ENCODE measurements at places on chromosomes 12 and 14. TPM values are rescaled to one million over a fixed set of nuclear protein-coding genes. Genes with fewer than 3 reads are reported as not detected.

DNA sequence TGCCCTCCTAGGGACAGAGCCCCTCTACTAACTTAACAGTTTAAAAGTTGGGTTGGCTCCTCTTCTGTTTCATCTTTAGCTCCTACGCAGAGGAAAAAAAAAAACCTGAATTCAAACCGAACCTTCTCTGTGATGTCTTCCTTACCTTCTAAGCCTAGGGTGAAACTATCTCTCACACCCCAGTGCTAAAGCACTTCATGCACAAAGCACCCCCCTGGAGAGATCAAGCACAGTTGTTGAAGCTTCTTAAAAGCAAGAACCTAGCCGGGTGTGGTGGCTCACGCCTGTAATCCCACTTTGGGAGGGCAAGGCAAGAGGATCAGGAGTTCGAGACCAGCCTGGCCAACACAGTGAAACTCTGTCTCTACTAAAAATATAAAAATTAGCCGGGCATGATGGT, 37.6 kb downstream of the CORO1C start:
- H3K27ac ChIP-seq, result peak overlapping the region; percentile 90
- H3K4me3 ChIP-seq, result no peak overlapping the region
- DNase-seq, result no peak
- no peaks in the 10 kb centered on the region for H3K27me3 ChIP-seq
- H3K4me1 ChIP-seq, result peaks cover 88% of the 10 kb centered on the region

DNA sequence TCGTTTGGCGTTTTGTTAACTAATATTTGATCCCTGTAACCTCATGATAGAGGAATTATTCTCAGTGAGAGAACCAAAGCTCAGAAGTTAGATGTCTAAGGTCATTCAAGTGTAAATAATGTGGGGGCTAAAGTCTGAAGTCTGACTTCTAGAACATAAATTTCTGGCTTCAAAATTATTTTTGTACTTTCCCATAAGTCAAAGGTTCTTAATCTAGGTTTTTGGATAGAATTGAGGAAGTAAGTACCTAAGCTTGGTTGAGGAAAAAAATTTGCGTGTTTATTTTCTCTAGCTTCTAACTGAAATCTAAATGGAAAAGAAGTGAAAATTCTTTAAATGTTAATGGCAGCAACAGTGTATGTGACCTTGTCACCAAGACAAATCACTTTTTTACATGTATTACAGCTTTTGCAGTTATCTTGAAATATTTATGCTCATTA, 2.3 kb downstream of the LARP4 start:
- peak overlapping the region; percentile 96 for H3K27ac ChIP-seq
- DNase-seq, result no peak
- H3K4me1 ChIP-seq, result peaks cover 37% of the 10 kb centered on the region
- peak overlapping the region; percentile 93 for H3K4me3 ChIP-seq
- no peaks in the 10 kb centered on the region for H3K36me3 ChIP-seq
- H3K27me3 ChIP-seq, result no peaks in the 10 kb centered on the region

DNA sequence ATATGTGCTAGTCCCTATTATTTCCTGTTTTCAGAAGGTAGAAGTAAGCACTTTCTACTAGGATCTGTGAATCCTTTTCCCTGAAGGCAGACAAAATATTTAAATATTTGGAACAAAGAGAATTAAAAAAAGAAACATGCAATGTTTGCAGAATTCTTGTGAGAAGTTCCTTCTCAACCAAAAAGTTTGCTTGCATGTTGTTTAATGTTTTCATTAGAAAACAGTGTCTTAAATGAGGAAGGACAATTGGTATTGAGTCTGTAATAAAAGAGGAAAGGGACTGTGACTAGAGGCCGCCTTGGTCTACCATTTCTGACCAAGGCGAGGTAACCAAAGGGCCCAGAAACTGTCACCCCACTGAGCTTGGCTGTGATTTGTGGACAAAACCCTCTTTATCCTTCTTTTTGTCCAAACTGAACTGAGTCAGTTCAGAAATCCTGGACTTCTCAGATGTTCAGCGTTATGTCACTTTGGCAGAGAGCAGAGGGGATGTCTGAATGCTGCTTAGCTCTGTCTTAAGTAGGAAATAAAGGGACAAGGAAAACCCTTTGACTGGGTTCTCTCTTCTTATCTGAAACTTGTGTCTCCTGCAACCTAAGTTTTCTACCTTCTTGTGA, 129.8 kb upstream of the CPM start:
- H3K27me3 ChIP-seq, result no peaks in the 10 kb centered on the region
- no peaks in the 10 kb centered on the region for H3K36me3 ChIP-seq
- no peak for DNase-seq
- no peak overlapping the region for H3K27ac ChIP-seq
- H3K4me1 ChIP-seq, result no peaks in the 10 kb centered on the region

- peaks cover 68% of the 10 kb centered on the region for H3K4me1 ChIP-seq
- no peak for DNase-seq
- H3K36me3 ChIP-seq, result peaks cover 1% of the 10 kb centered on the region
These were observed 5.2 kb downstream of the FRS2 start for GRCh38 chr12:69475237-69475975.

DNA sequence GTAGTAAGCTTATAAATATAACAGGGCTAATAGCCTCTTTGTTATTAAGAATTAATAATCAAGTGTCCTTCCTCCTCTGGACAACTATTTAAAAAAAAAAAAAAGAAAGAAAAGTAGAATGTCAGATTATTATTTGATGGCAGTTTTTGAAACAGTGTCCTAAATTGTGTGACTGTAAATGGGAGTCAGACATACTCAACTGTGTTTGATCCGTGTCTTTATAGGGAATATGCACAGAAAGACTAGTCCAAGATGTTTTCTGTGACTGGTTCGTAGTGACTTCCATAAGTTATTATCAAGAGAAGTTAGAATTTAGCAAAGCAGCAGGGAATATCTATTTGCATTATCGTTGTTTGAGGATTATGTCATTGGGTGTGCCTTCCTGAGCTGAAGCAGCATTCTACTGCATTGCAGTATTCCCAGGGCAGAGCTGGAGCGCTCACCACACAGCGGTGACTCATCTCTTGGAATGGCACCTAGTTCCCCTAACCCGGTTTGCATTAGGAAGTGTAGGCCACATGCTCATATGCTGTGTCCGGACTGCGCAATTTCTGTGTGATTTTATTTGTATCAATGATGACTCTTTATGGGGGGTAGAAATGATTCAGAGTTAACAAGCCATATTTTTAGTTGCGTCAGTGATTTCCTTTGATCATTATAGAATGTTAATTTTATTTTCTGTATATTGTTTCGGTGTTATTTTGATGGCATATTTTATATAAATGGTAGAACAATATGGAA, 7.9 kb downstream of the DYNC1H1 start:
- H3K27me3 ChIP-seq, result no peaks in the 10 kb centered on the region
- peaks cover 67% of the 10 kb centered on the region for H3K4me1 ChIP-seq

GRCh38 chr12:85733984-85734383, 102.2 kb downstream of the RASSF9 start:
- no peaks in the 10 kb centered on the region for H3K4me1 ChIP-seq
- no peak for DNase-seq
- no peak overlapping the region for H3K27ac ChIP-seq
- H3K36me3 ChIP-seq, result no peaks in the 10 kb centered on the region
- peaks cover 2% of the 10 kb centered on the region for H3K27me3 ChIP-seq

DNA sequence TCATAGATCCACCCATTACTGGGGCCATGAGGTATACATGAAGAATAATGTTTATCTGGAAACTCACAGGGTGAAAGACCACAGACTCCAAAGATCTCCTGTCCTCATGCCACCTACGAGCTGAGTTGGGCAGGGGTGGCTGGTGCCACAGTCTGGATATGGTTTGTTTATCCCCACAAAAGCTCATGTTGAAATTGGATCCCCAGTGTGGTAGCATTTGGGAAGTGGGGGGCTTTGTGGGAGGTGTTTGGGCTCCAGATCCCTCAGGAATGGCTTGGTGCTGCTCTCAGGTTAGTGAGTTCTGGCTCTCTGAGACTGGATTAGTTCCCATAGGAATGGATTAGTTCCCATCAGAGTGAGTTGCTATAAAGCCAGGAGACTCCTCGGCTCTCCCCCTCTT, 192.3 kb upstream of the FSCB start:
- no peak overlapping the region for H3K27ac ChIP-seq
- H3K27me3 ChIP-seq, result no peaks in the 10 kb centered on the region
- no peak overlapping the region for H3K4me3 ChIP-seq
- no peaks in the 10 kb centered on the region for H3K36me3 ChIP-seq
- no peak for DNase-seq
- H3K4me1 ChIP-seq, result no peaks in the 10 kb centered on the region

DNA sequence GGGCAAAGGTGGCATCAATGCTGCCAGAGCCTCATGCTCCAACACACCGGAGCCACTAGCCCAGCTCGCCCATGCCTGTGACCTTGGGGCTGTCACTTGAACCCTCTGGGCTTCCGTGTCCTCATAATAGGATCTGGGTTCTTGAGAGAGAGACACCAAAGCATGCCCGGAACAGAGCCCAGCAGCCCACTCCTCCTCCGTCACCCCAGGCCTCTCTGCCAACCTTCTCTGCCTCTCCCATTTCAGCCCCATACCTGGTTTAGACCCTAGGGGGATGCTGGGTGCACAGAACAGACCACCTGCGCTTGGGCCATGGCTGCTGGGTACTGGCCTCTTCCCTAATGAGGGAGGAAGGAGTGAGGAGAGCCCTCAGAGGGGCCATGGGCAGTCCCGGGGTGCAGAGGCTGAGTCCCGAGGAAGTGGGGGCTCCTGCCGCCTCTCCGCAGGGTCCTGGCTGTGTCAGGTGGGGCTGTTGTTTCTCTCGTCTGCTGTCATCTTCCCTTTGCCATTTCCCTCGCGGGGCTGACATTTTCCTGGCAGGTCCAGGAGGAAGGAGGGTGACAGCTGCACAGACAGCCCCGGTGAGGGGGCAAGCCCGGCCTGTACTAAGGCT, 172.4 kb upstream of the RTL1 start:
- H3K36me3 ChIP-seq, result no peaks in the 10 kb centered on the region
- H3K27me3 ChIP-seq, result no peaks in the 10 kb centered on the region
- peaks cover 52% of the 10 kb centered on the region for H3K4me1 ChIP-seq
- H3K4me3 ChIP-seq, result no peak overlapping the region
- H3K27ac ChIP-seq, result no peak overlapping the region

DNA sequence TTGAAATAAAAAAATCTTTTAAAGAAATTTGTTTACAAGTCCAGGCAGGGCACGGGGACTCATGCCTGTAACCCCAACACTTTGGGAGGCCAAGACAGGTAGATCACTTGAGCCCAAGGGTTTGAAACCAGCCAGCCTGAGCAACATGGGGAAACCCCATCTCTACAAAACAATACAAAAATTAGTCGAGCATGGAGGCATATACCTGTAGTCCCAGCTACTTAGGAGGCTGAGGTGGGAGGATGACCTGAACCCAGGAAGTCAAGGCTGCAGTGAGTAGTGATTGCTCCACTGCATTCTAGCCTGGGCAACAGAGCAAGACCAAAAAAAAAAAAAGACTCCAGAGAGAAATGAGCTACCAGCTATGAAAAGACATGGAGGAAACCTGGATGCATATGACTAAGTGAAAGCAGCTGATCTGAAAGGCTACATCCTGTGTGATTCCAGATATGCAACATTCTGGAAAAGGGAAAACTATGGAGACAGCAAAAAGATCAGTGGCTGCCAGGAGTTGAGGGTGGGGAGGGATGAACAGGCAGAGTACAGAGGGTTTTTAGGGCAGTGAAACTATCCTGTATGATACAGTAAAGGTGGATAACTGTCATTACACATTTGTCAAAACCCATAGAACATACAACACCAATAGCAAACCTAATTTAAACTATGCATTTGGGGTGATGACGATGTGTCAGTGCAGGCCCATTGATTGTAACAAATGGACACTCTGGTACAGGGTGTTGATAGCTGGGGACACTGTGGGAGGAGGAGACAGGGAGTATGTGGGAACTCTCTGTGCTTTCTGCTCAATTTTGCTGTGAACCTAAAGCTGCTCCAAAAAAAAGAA, 59.9 kb downstream of the PRKAB1 start:
- no peaks in the 10 kb centered on the region for H3K27me3 ChIP-seq
- H3K4me1 ChIP-seq, result no peaks in the 10 kb centered on the region
- no peaks in the 10 kb centered on the region for H3K36me3 ChIP-seq
- no peak overlapping the region for H3K4me3 ChIP-seq
- H3K27ac ChIP-seq, result no peak overlapping the region
- DNase-seq, result no peak

DNA sequence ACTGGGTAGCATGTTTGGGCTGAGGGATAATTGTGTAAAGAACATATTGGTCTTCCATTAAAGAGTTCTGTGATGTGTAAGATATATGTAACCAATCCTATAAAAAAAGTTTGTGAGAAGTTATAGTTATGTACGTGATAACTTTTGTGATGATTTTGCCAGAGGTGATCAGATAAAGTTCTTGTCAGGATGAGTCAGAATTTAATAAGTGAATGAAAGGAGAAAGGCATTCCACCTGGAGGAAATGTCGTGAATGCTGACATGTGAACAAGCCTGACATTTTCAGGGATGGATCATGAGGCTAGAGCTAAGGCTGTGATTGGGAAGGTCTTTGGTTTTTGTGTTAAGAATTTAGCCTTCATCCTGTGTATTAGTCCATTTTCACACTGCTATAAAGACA, 241.5 kb downstream of the SNAPC1 start:
- peaks cover 69% of the 10 kb centered on the region for H3K4me1 ChIP-seq
- DNase-seq, result no peak
- H3K36me3 ChIP-seq, result peaks cover 13% of the 10 kb centered on the region

DNA sequence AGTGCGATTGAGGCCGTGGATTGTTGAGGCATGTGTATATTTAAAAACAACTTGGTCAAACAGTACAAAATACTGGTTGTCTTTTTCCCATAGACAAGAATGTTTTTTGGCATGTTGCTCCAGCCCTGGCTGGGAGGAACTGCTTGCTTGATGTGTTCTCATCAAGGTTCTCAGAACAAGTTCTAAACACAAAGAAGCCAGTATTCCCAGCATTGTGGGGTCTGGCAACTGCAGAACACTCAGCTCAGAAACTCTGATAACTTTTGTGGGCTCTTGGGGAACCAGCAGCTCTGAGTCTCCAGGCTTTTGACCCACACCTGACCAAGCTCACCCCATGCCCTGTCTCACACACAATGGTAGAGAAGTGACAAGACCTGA, 27.1 kb upstream of the DICER1 start:
- no peaks in the 10 kb centered on the region for H3K27me3 ChIP-seq
- peaks cover 6% of the 10 kb centered on the region for H3K36me3 ChIP-seq
- no peak for DNase-seq
- no peak overlapping the region for H3K4me3 ChIP-seq
- H3K27ac ChIP-seq, result peak overlapping the region; percentile 64

CLEC1B gene
- total RNA-seq, result not detected

CATSPERB gene
- 2.2 TPM for total RNA-seq
